Activated T-helper 17 cell treated with anti-CD3 and anti-CD28 coated beads, Interleukin-2, amount 50 U/mL, for 72 hours (primary cell): ENCODE measurements at places on chromosomes 12 and 14.

- no peaks in the 10 kb centered on the region for H3K27me3 ChIP-seq
- peak; percentile 3 for ATAC-seq
- peak overlapping the region; percentile 93 for H3K4me3 ChIP-seq
- H3K36me3 ChIP-seq, result peaks cover 65% of the 10 kb centered on the region
Measured at GRCh38 chr14:50039734-50040400, 76.5 kb downstream of the VCPKMT start.

- H3K27me3 ChIP-seq, result peaks cover 19% of the 10 kb centered on the region
- H3K36me3 ChIP-seq, result no peaks in the 10 kb centered on the region
- H3K4me3 ChIP-seq, result no peak overlapping the region
- no peaks in the 10 kb centered on the region for H3K4me1 ChIP-seq
- H3K27ac ChIP-seq, result no peak overlapping the region
Measured at GRCh38 chr12:31570880-31571279, 20.1 kb downstream of the DENND5B start.

- H3K36me3 ChIP-seq, result no peaks in the 10 kb centered on the region
- ATAC-seq, result peak; percentile 79
- no peak overlapping the region for H3K4me3 ChIP-seq
- H3K27ac ChIP-seq, result peak overlapping the region; percentile 28
- peaks cover 14% of the 10 kb centered on the region for H3K4me1 ChIP-seq
Measured at GRCh38 chr12:107402041-107403022, 283.3 kb upstream of the PWP1 start.

DNA sequence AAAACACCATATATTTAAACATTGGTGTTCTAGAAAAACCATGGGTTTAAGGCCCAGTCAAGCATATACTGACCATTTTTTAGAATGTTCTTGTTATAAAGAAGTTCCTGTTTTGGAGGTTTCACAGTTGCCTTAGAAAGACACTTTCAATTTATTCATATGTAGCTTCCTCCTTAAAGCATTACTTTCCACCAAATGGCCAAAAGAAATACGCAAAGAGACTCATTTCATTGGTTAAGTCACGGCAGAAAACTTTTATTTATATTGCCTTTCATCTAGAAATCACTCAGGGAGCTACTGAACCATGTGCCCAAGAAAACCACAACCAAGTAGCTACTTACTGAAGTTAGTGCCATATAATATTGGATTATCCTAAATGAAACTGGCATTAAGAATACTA lies 40.0 kb downstream of the MYBPC1 start:
- H3K4me3 ChIP-seq, result no peak overlapping the region
- H3K4me1 ChIP-seq, result no peaks in the 10 kb centered on the region
- peaks cover 12% of the 10 kb centered on the region for H3K27me3 ChIP-seq
- ATAC-seq, result peak; percentile 23
- no peak overlapping the region for H3K27ac ChIP-seq

- no peak overlapping the region for H3K4me3 ChIP-seq
- no peak overlapping the region for H3K27ac ChIP-seq
- no peak for ATAC-seq
- H3K4me1 ChIP-seq, result peaks cover 6% of the 10 kb centered on the region
- no peaks in the 10 kb centered on the region for H3K36me3 ChIP-seq
- H3K27me3 ChIP-seq, result no peaks in the 10 kb centered on the region
Measured at GRCh38 chr12:92547906-92548305, 154.9 kb upstream of the PLEKHG7 start.

DNA sequence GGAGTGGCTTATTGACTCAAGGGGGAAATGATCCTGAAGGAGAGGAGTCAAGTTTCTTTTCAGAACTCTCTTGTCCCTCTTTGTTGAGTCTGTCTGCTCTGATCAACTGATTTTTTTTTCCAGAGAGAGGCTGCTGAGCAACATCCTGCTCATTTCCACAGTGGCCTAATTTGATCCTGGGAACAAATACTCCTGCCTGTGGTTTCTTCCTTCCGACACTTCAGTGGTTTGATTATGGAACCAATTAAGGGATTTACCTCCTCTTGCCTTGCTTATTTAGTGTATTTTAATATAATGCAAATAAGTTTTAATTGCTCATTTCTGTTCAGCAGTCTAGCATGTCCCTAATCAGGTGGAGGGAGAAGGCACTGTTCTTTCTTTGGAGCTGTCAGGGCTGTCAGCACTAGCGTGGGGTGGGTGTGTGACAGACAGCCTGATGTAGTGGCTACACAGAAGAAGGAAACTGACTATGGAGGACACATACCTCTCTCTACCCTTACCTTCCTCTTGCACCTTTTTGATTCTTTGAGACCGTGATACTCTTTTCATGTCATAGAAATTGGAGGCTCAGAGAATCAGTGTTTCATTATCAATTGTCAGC lies 344.9 kb upstream of the STXBP6 start:
- no peaks in the 10 kb centered on the region for H3K27me3 ChIP-seq
- ATAC-seq, result no peak
- H3K4me3 ChIP-seq, result no peak overlapping the region
- H3K27ac ChIP-seq, result no peak overlapping the region

- H3K27ac ChIP-seq, result no peak overlapping the region
- no peak overlapping the region for H3K4me3 ChIP-seq
- peaks cover 1% of the 10 kb centered on the region for H3K27me3 ChIP-seq
- no peak for ATAC-seq
- no peaks in the 10 kb centered on the region for H3K36me3 ChIP-seq
- no peaks in the 10 kb centered on the region for H3K4me1 ChIP-seq
Measured at GRCh38 chr14:62956413-62956812, 88.8 kb downstream of the KCNH5 start.

DNA sequence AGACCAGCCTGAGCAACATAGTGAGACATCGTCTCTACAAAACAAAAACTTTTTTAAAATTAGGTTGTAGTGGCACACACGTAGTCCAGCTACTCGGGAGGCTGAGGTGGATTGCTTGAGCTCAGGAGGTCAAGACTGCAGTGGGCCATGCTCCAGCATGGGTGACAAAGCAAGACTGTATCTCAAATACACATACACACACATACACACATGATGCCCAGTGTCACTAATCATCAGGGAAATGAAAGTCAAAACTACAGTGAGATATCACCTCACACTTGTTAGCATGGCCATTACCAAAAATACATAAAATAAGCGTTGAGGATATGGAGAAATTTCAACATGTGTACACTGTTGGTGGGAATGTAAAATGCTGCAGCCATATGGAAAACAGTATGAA lies 33.2 kb upstream of the KICS2 start:
- no peaks in the 10 kb centered on the region for H3K27me3 ChIP-seq
- H3K4me1 ChIP-seq, result no peaks in the 10 kb centered on the region
- no peak overlapping the region for H3K4me3 ChIP-seq
- no peak for ATAC-seq
- no peak overlapping the region for H3K27ac ChIP-seq

- H3K36me3 ChIP-seq, result no peaks in the 10 kb centered on the region
- ATAC-seq, result peak; percentile 40
- no peak overlapping the region for H3K27ac ChIP-seq
- H3K27me3 ChIP-seq, result peaks cover 17% of the 10 kb centered on the region
- H3K4me1 ChIP-seq, result no peaks in the 10 kb centered on the region
Measured at GRCh38 chr14:60590991-60591414, 58.3 kb downstream of the SIX1 start.

- H3K27ac ChIP-seq, result no peak overlapping the region
- ATAC-seq, result no peak
- H3K36me3 ChIP-seq, result no peaks in the 10 kb centered on the region
- H3K27me3 ChIP-seq, result no peaks in the 10 kb centered on the region
- no peak overlapping the region for H3K4me3 ChIP-seq
Measured at GRCh38 chr12:39426636-39427240, 16.2 kb downstream of the KIF21A start.

GRCh38 chr14:50363714-50364111 lies 33.0 kb downstream of the CDKL1 start:
- H3K27ac ChIP-seq, result peak overlapping the region; percentile 88
- peaks cover 5% of the 10 kb centered on the region for H3K36me3 ChIP-seq

DNA sequence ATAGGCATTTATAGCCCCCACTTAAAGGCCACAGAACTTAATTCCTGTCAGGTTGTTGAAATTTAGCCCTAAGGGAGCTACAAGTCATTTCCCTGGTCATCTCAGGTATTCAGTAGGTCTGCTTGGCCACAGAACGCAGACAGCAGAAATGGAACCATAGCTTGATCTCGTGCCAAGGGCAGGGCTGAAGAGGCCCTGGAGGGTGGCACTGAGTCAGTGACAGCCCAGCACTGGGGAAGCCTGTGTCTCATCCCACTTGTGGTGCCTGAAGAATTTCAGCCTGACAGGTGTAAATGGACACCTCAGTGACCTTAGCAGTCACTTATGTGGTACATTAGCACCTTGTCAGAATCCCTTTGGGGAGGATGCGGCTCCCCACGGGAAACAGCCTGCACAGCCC lies 6.6 kb downstream of the PRKAB1 start:
- peaks cover 37% of the 10 kb centered on the region for H3K4me1 ChIP-seq
- peaks cover 100% of the 10 kb centered on the region for H3K36me3 ChIP-seq
- no peaks in the 10 kb centered on the region for H3K27me3 ChIP-seq
- peak overlapping the region; percentile 87 for H3K4me3 ChIP-seq
- peak; percentile 26 for ATAC-seq
- H3K27ac ChIP-seq, result peak overlapping the region; percentile 86

GRCh38 chr14:69532561-69533340 lies 41.9 kb downstream of the CCDC177 start:
- peaks cover 6% of the 10 kb centered on the region for H3K4me1 ChIP-seq
- no peak overlapping the region for H3K4me3 ChIP-seq
- ATAC-seq, result no peak
- H3K27me3 ChIP-seq, result peaks cover 27% of the 10 kb centered on the region

GRCh38 chr12:66144791-66145754 lies 14.5 kb upstream of the LLPH start:
- peak overlapping the region; percentile 42 for H3K27ac ChIP-seq
- H3K4me3 ChIP-seq, result no peak overlapping the region
- H3K4me1 ChIP-seq, result no peaks in the 10 kb centered on the region
- ATAC-seq, result no peak
- H3K36me3 ChIP-seq, result peaks cover 99% of the 10 kb centered on the region

DNA sequence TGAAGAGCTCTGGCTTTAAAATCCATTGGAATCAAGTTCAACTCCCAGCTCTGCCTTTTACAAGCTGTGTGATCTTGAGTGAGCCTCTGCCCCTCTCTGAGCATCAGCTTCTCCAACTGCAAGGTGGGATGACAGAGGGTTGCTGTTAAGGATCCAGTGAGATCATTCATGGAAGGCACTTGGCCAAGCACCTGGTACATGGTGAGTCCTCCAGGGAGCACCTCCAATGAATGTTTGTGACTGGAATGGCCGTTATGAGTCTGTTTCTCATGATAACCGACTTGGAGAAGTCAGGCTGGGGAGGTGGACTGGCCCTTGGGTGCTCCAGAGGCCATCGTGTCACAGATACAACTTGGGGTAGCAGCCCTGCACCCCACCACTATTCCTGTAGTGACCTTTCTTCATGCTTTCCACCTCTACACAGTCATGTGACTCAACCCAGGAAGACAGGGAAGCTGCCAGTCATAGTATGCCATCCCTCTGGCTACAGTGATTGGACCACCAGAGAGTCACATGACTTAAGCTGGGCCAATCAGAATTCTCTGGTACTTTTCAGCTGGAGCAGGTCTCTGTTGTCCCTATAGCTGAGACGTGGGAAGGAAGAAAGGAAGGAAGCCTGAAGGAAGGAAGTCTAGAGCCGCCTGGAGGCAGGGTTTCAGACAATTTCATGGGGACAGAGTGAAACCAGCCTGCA lies 146.5 kb upstream of the MYL2 start:
- H3K27ac ChIP-seq, result no peak overlapping the region
- ATAC-seq, result peak; percentile 45
- no peak overlapping the region for H3K4me3 ChIP-seq
- no peaks in the 10 kb centered on the region for H3K36me3 ChIP-seq
- peaks cover 5% of the 10 kb centered on the region for H3K4me1 ChIP-seq

- H3K4me1 ChIP-seq, result no peaks in the 10 kb centered on the region
- no peak overlapping the region for H3K4me3 ChIP-seq
- H3K27ac ChIP-seq, result no peak overlapping the region
- ATAC-seq, result no peak
- no peaks in the 10 kb centered on the region for H3K36me3 ChIP-seq
- H3K27me3 ChIP-seq, result peaks cover 38% of the 10 kb centered on the region
Measured at GRCh38 chr12:108495054-108495453, 20.0 kb upstream of the FICD start.

GRCh38 chr14:97415907-97416306 lies 618.7 kb downstream of the VRK1 start:
- H3K27me3 ChIP-seq, result no peaks in the 10 kb centered on the region
- H3K36me3 ChIP-seq, result no peaks in the 10 kb centered on the region
- no peak overlapping the region for H3K27ac ChIP-seq
- peak; percentile 19 for ATAC-seq
- H3K4me1 ChIP-seq, result no peaks in the 10 kb centered on the region

DNA sequence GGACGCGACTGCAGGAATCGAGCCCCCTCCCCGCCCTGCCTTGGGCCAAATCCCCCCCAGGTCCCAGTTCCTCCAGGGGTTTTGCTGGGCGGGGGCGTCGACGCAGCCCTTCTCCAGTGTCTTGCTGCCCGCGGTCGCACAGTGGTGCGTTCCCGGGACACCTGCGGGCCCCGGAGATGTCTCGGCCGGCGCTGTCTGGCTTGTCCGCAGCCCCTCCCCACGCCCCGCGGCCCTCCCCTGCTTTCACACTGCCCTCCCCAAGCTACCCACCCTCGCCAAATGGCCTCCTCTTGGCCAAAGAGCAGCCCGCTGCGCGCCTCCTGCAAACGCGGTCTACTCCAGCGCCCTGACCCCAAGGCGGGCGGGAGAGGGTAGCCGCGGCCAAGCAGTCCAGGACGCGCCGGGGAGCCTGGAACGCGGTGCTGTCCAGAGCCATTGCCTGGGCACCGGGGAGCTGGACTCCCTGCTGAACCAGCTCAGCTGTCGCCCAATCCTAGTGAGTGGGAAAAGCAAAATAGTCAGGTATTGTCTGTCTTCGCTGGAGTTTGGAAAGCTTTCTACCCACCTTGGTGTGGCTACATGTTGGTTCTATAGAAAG lies 122.0 kb downstream of the AACS start:
- ATAC-seq, result no peak
- no peaks in the 10 kb centered on the region for H3K36me3 ChIP-seq
- H3K4me1 ChIP-seq, result no peaks in the 10 kb centered on the region
- H3K4me3 ChIP-seq, result peak overlapping the region; percentile 14
- no peak overlapping the region for H3K27ac ChIP-seq

DNA sequence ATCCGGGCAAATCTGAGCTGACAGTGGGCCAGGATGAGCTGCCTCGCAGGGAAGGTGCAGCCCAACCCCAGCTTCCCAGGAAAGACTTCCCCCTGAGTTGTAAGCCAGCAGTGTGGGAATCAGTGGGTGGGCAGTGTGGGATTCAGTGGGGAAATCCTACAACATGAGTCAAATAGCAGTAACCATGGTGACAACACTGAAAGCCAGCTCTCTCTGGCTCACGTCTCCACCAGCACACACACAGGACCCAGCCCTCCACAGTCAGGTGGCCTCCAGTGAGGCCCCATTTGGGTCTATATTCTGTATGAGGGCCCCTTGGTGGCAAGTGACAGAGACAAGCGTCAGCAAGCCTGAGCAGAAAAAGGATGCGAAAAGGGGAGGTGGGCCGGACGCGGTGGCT lies 6.0 kb upstream of the LGALS3 start:
- peak overlapping the region; percentile 31 for H3K27ac ChIP-seq
- no peak for ATAC-seq
- no peak overlapping the region for H3K4me3 ChIP-seq
- no peaks in the 10 kb centered on the region for H3K27me3 ChIP-seq
- peaks cover 26% of the 10 kb centered on the region for H3K4me1 ChIP-seq

GRCh38 chr12:111650912-111651311 lies 34.8 kb downstream of the BRAP start:
- no peak for ATAC-seq
- peaks cover 92% of the 10 kb centered on the region for H3K36me3 ChIP-seq
- no peaks in the 10 kb centered on the region for H3K27me3 ChIP-seq
- no peak overlapping the region for H3K27ac ChIP-seq

GRCh38 chr14:100662879-100663760 lies 63.6 kb upstream of the DLK1 start:
- H3K4me3 ChIP-seq, result no peak overlapping the region
- peaks cover 6% of the 10 kb centered on the region for H3K27me3 ChIP-seq
- H3K27ac ChIP-seq, result no peak overlapping the region
- ATAC-seq, result peak; percentile 43
- no peaks in the 10 kb centered on the region for H3K4me1 ChIP-seq
- H3K36me3 ChIP-seq, result no peaks in the 10 kb centered on the region
